ENCODE measurements at places on chromosomes 3 and 15. TPM values are rescaled to one million over a fixed set of nuclear protein-coding genes. Genes with fewer than 3 reads are reported as not detected.

The BCL2A1 gene
- total RNA-seq: 2.6 TPM

The MKRN2OS gene
- not detected for total RNA-seq

The DNAJA4 gene
- 0.88 TPM for total RNA-seq

The PLA2G4F gene
- total RNA-seq: not detected

The CHRM5 gene
- total RNA-seq: not detected

The TAMM41 gene
- 8.4 TPM for total RNA-seq

The PTPRG gene
- total RNA-seq: 27.2 TPM

The ANKRD63 gene
- total RNA-seq: not detected

The HES1 gene
- 2.2 TPM for total RNA-seq

The CHDH gene
- total RNA-seq: under 0.01 TPM

The GOLGA6A gene
- 6.9 TPM for total RNA-seq

Data from epithelial cell of alveolus of lung (primary cell).